Transverse colon (tissue), 4 donors: ENCODE measurements at places on chromosomes 1 and 21. TPM values are rescaled to one million over a fixed set of nuclear protein-coding genes. Genes with fewer than 3 reads are reported as not detected.

- H3K36me3 ChIP-seq, result peaks cover 49% of the 10 kb centered on the region
- no peak overlapping the region for H3K27ac ChIP-seq
- no peak overlapping the region for H3K4me3 ChIP-seq
Measured at GRCh38 chr1:32051706-32052105, 21.0 kb upstream of the TMEM39B start.

DNA sequence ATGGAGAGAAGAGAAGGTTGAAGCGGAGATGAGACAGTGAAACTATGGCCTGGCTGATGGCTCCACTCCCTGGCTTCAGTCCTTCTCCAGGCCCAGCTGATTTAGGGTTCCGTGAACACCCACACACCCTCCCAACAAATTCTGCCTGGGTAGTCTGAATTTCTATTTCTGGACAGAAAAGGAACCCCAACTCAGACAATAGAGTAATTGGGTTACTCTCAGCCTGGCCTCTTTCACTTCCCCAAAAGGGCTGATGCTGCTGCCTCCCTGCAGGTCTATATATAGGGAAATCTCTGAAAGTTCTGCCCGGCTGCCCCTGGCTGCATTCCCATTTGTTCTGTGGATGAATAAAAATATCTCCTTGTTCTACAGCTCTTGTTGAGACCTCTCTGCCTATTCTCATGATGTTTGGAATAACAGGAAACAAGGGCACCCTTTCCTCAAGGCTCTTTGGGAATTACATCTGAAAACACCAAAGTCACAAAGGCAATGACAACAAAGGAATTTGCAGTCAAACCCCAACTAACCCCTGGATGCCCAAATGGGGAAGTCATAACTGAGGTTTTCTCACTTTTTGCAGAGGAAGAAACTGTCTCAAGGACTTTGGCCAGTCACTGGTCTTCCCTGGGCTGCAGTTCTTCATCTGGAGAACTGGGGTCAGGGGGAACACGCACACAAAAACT lies 11.4 kb upstream of the ZSCAN20 start:
- no peaks in the 10 kb centered on the region for H3K27me3 ChIP-seq
- no peaks in the 10 kb centered on the region for H3K36me3 ChIP-seq
- peak overlapping the region; percentile 61 for H3K27ac ChIP-seq
- peak; percentile 43 for DNase-seq
- H3K4me1 ChIP-seq, result peaks cover 12% of the 10 kb centered on the region
- H3K4me3 ChIP-seq, result no peak overlapping the region

DNA sequence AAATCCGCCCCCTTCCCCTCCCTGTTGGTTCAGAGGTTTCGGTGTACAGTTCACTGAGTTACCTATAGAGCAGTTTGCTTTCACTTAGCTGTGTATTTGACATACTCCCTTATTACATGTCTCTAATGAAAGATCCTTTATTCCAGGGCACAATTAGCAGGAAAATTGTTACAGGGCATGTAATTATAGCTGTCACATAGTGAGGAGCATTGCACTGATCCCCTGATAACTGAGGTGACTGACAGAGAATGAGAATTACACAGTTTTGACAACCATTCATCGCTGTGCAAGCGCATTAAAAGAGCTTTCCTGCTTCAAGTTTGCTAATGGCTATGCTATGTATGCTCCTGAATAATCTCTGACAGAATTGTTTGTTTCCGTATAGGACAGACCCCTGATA lies 26.9 kb downstream of the DAP3 start:
- no peak overlapping the region for H3K27ac ChIP-seq
- no peak for DNase-seq
- H3K4me3 ChIP-seq, result no peak overlapping the region
- H3K4me1 ChIP-seq, result no peaks in the 10 kb centered on the region
- H3K36me3 ChIP-seq, result no peaks in the 10 kb centered on the region

DNA sequence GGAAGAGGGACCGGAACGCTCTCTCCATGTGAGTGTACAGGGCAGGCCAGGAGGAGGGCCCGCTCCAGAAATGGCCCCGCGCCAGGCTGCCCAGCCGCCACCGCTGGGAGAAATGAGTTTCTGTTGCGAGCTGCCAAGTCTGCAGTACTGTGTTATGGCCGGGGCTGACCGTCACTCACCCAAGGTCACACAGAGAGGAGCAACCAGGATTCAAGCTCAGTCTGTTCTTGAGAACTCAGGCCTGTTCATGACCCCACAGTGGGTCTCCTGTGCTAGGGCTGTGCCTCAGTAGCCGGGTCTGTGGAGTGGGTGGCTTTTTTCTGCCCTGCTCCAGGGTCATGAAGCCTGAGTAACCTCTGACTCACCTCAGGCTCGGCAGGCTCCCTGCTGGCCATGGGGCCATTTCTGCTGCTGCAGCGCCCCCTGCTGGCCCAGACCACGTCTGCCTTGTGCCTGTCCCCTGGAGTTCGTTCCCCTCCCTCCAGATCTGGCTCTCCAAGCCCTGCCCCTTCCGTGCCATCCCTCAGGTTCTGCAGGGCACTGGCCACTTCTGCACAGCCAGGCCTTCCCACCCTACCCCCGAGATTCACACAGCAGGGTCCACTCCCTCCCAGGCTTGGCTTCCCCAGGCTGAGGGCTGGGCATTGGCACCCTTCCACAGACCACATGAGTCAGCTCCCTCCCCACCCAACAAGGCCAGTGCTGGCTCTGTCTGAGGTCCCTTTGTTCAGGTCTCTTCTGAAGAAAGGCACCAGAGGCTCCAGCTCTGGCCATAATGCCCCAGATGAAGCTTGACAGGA lies 51.8 kb downstream of the EDN2 start:
- peaks cover 5% of the 10 kb centered on the region for H3K27me3 ChIP-seq
- H3K27ac ChIP-seq, result no peak overlapping the region
- no peak overlapping the region for H3K4me3 ChIP-seq
- H3K4me1 ChIP-seq, result peaks cover 24% of the 10 kb centered on the region
- peak; percentile 90 for DNase-seq

DNA sequence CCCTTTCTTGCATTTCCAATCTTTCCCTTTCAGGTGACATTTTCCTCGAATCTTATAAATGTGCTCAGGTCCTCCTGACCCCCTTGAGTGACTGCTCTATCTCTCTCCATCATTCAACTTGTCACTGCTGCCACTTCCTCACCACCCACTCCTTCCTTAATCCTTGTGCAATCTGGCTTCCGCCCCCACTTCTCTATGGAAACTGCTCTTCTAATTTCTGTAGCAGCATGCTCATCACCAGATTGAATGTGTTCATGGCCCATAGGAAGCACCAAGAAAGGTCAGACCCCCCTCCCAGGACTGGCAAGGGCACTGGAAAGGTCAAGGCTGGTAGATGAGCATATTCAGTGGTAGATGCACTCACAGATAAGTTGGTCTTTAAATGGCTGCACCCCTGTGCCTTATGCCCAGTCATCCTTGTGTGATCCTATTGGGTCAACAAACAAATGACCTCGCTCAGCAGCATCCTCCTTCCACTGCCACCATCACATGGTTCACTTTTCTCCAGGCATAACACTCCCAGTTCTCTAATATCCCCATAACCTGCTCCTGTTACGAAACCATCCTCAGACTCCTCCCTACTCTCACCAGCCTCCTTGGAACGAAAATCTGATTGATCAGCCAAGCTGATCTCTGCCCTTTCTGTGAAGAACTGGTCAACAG lies 288.5 kb upstream of the POU3F1 start:
- no peaks in the 10 kb centered on the region for H3K4me1 ChIP-seq
- no peak overlapping the region for H3K4me3 ChIP-seq
- H3K36me3 ChIP-seq, result no peaks in the 10 kb centered on the region
- no peak overlapping the region for H3K27ac ChIP-seq
- peaks cover 25% of the 10 kb centered on the region for H3K27me3 ChIP-seq

DNA sequence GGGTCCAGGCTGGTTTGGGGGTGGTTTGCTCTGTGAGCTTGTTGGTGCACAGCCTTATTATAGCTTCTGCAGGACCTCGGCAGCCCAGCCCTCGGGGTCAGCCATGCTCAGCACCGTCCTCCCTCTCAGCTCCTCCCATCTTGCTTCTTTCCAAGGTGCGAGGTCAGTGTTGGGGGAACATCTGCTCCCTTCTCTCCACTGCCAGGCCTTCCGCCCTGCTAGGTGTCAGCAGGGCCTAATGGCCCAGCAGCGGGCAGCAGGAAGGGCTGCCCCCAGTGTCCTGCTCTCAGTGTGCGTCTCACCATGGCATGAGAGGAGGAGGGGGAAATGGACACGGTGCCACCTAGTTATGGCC lies 36.5 kb upstream of the LRRC3 start:
- H3K27me3 ChIP-seq, result peaks cover 17% of the 10 kb centered on the region
- no peak overlapping the region for H3K27ac ChIP-seq
- no peak overlapping the region for H3K4me3 ChIP-seq
- H3K4me1 ChIP-seq, result no peaks in the 10 kb centered on the region
- no peaks in the 10 kb centered on the region for H3K36me3 ChIP-seq

GRCh38 chr1:70084314-70084915 lies 121.0 kb downstream of the LRRC40 start:
- H3K36me3 ChIP-seq, result no peaks in the 10 kb centered on the region
- no peaks in the 10 kb centered on the region for H3K27me3 ChIP-seq
- DNase-seq, result no peak
- no peak overlapping the region for H3K27ac ChIP-seq
- no peak overlapping the region for H3K4me3 ChIP-seq

- H3K36me3 ChIP-seq, result no peaks in the 10 kb centered on the region
- H3K27ac ChIP-seq, result no peak overlapping the region
- DNase-seq, result no peak
- no peaks in the 10 kb centered on the region for H3K4me1 ChIP-seq
- no peaks in the 10 kb centered on the region for H3K27me3 ChIP-seq
Measured at GRCh38 chr1:31135973-31136600, 70.6 kb upstream of the PUM1 start.

DNA sequence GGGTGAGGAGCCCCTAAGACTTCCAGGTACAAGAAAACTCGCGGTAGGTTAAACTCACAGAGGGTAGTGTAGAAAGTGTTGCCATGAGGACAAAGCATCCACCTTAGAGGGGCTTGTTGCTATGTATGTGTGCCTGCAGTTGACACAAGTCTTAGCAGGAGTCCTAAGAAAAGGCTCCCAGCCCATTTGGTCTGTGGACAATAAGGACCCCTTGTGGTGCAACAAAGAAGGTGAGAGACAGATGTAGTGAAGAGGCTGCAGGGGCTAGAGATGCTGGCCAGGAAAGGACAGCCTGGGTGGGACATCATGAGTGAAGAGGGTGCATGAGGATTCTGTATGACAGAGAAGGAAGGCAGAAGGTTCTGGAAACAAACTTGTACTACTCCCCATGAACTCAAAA lies 36.3 kb upstream of the IL10 start:
- H3K27ac ChIP-seq, result no peak overlapping the region
- H3K27me3 ChIP-seq, result peaks cover 5% of the 10 kb centered on the region
- H3K4me3 ChIP-seq, result no peak overlapping the region
- no peaks in the 10 kb centered on the region for H3K36me3 ChIP-seq
- H3K4me1 ChIP-seq, result no peaks in the 10 kb centered on the region

- no peak for DNase-seq
- no peak overlapping the region for H3K4me3 ChIP-seq
- H3K36me3 ChIP-seq, result no peaks in the 10 kb centered on the region
- no peak overlapping the region for H3K27ac ChIP-seq
Measured at GRCh38 chr1:16925635-16926490, 4.1 kb downstream of the CROCC start.

- no peak overlapping the region for H3K4me3 ChIP-seq
- H3K27me3 ChIP-seq, result no peaks in the 10 kb centered on the region
- H3K4me1 ChIP-seq, result no peaks in the 10 kb centered on the region
- DNase-seq, result no peak
- no peak overlapping the region for H3K27ac ChIP-seq
Measured at GRCh38 chr1:189429610-189430009, 1048.1 kb downstream of the BRINP3 start.

- no peak overlapping the region for H3K27ac ChIP-seq
- H3K4me3 ChIP-seq, result no peak overlapping the region
- peaks cover 1% of the 10 kb centered on the region for H3K27me3 ChIP-seq
- no peaks in the 10 kb centered on the region for H3K4me1 ChIP-seq
- no peak for DNase-seq
- H3K36me3 ChIP-seq, result no peaks in the 10 kb centered on the region
Measured at GRCh38 chr1:56836359-56836758, 17.2 kb upstream of the FYB2 start.

DNA sequence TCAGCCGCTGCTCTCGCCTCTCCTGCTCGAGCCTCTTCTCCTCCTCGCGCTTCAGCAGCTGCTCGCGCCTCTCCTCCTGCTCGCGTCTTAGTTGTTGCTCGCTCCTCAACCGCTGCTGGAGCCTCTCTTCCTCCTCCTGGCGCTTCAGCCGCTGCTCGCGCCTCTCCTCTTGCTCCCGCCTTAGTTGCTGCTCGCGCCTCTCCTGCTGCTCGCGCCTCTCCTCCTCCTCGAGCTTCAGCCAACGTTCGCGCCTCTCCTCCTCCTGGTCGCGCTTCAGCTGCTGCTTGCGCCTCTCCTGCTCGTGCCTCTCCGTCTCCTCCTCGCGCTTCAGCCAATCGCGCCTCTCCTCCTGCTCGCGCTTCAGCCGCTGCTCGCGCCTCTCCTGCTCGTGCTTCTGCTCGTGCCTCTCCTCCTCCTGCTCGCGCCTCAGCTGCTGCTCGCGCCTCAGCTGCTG lies 3.7 kb downstream of the TCHH start:
- no peak for DNase-seq
- peak overlapping the region; percentile 55 for H3K4me3 ChIP-seq
- H3K27ac ChIP-seq, result no peak overlapping the region
- H3K4me1 ChIP-seq, result peaks cover 51% of the 10 kb centered on the region
- H3K36me3 ChIP-seq, result no peaks in the 10 kb centered on the region

DNA sequence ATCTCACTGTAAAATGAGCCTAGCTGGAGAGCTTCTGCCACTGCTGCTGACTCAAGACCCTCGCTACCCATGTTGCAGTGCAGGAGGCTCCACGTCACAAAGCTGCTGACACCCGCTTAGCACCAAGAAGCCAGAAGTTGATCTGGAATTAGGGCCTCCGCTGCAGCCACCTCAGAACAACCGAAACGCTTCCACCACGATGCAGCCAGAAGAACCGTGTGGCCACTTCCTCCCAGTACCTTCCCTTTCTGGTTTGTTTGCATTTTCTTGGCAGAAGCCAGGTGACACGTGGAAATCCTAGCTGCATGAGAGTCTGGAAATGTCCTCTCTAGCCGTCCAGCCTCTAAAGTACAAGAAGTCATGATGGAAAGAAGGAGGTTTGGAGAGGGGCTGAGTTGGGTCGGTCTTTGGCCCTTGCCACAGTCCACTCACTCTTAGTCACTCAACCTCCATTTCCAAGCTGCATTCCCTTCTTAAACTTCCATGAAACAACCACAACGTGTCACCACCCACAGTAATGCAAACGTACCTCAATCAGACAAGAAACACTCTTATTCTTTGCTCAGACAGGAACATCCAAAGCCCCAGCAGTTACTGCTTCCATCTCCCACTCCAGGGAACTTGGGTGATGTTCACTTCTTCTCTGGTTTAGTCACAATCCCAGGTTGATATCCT lies 10.0 kb upstream of the CDA start:
- no peak overlapping the region for H3K27ac ChIP-seq
- peaks cover 8% of the 10 kb centered on the region for H3K27me3 ChIP-seq
- H3K4me3 ChIP-seq, result no peak overlapping the region
- H3K4me1 ChIP-seq, result no peaks in the 10 kb centered on the region

The POTED gene
- not detected for total RNA-seq

The PLEKHA6 gene
- total RNA-seq, result 96.3 TPM

The TMEM69 gene
- 28.9 TPM for total RNA-seq

The SV2A gene
- 0.40 TPM for total RNA-seq

The RAP1A gene
- total RNA-seq, result 40.6 TPM

The TSSK3 gene
- total RNA-seq, result 1.4 TPM

The AGRN gene
- 61.0 TPM for total RNA-seq

The PAQR6 gene
- total RNA-seq, result 3.1 TPM

The CLCA1 gene
- 1,013 TPM for total RNA-seq

The KPRP gene
- total RNA-seq, result not detected

The PCAT6 gene
- total RNA-seq, result not detected
